ENCODE measurements at places on chromosomes 5 and 9.

DNA sequence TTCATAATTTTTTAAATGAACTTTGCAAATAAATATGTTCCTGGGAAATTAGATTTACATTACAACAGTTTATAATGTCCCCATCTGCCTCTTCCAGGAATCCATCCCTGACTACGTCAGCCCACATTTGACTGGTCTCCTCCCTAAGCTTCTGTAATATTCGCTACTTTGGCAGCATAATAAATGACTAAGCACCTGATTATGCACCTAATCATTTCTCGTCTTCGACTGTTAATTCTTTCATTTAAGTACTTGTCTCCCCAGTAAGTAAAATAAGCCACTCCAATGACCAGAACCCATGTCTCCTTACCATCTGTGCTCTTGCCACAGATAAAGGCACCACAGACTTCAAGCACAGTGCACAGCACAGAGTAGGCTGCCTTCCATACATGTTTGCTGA lies 122.7 kb downstream of the DENND1A start:
- no peak for DNase-seq

GRCh38 chr5:1851290-1851934 lies 31.3 kb downstream of the IRX4 start:
- peak; percentile 56 for DNase-seq

- DNase-seq, result peak; percentile 84
These were observed 21.5 kb downstream of the TPPP start for GRCh38 chr5:671459-672328.

GRCh38 chr5:36552651-36553393 lies 53.6 kb upstream of the SLC1A3 start:
- no peak for DNase-seq

- DNase-seq, result no peak
These were observed 56.0 kb downstream of the SLC1A3 start for GRCh38 chr5:36662291-36662851.

GRCh38 chr9:69535286-69535832 lies 136.8 kb downstream of the APBA1 start:
- no peak for DNase-seq

DNA sequence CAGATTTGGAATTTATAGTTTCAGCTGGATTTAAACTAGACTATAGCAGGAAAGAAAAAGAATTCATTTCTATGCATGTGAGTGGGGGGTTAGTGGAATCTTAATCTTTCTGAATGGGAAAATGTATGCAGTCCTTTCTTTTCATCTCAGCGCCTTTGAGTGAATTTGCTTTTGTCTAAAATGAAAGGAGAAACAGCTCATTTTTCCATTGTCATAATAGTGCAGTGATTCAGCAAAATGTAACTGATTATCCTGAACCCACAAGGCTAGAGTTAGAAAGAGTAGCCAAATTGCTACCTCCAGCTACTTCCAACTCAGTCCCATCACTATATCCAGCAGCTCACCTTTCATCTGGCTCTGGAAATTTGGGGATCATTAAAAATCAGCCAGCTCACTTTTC lies 134.4 kb downstream of the ADAMTSL1 start:
- no peak for DNase-seq

DNA sequence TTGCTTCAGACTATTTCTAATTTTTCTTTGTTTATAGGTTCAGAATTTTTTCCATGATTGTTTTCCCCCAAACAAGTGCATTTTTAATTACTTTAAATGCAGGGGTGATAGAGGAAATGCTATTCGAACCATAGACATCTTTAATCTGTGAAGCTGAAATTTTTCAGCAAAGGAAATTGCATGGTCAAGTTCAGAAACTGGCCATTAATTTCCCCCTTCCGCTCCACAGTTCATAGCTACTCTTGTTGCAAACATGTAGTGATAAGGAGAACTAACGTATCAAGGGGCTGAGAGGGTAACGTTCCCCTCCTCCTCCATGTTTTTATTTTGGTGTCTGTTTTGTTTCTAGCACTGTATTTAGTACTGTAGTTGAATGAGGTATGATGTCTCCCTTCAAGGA lies 3.4 kb upstream of the ROPN1L start:
- DNase-seq, result no peak

GRCh38 chr5:169723103-169723831 lies 86.2 kb downstream of the DOCK2 start:
- no peak for DNase-seq

- DNase-seq, result no peak
These were observed 227.8 kb upstream of the TRPM3 start for GRCh38 chr9:71349218-71349617.

GRCh38 chr9:88871669-88872068 lies 119.6 kb upstream of the S1PR3 start:
- DNase-seq, result no peak

- DNase-seq, result no peak
These were observed 302.2 kb downstream of the EBF1 start for GRCh38 chr5:158797498-158797845.

- DNase-seq, result no peak
These were observed 51.5 kb downstream of the WNK2 start for GRCh38 chr9:93235300-93235960.

GRCh38 chr9:95788021-95788420 lies 87.5 kb upstream of the ERCC6L2 start:
- DNase-seq, result no peak

DNA sequence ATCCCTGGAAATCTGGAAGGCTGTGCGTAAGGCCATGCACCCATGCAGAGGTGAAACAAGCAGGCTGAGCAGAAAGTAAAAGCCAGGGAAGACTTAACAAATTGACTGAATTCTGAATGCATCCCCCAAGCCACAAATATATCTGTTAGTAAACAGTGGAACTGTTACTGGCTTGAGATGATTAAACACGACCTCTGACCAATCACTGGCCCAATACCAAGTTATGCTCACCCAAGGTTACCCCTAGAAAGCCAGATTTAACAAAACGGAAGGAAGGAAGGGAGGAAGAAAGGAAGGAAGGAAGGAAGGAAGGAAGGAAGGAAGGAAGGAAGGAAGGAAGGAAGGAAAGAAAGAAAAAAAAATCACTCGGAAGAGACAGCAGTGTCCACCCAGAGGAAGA lies 215.8 kb upstream of the CCNG1 start:
- no peak for DNase-seq

GRCh38 chr5:170388818-170389549 lies at the start of gene KCNMB1:
KCNMB1 (minus strand) TSS chr5:170389367; CDS start chr5:170385447, 3,920 bp downstream.
- DNase-seq, result no peak

GRCh38 chr9:84668196-84669012 lies 1.1 kb upstream of the NTRK2 start:
- DNase-seq, result peak; percentile 84

DNA sequence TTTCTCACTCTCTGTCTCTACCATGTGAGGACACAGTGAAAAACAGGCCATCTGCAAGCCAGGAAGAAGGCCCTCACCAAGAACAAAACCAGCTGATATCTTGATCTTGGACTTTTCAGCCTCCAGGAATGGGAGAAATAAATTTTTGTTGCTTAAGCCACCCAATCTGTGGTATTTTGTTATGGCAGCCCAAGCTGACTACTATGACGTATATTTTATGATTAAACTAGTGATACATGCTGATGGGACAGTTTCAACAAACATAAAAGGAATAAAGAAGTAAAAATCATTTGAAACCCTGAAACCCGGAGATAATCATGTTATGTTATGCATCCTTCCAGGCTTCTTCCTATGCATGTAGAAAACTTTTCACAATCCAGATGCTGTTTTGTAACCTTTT lies 71.5 kb upstream of the ERBIN start:
- DNase-seq, result no peak

GRCh38 chr5:74244406-74244805 lies 396.1 kb downstream of the ENC1 start:
- DNase-seq, result no peak

- DNase-seq, result no peak
These were observed 106.0 kb upstream of the LRRTM2 start for GRCh38 chr5:138981131-138981530.

- no peak for DNase-seq
These were observed 28.2 kb upstream of the CPLX2 start for GRCh38 chr5:175842951-175843793.

DNA sequence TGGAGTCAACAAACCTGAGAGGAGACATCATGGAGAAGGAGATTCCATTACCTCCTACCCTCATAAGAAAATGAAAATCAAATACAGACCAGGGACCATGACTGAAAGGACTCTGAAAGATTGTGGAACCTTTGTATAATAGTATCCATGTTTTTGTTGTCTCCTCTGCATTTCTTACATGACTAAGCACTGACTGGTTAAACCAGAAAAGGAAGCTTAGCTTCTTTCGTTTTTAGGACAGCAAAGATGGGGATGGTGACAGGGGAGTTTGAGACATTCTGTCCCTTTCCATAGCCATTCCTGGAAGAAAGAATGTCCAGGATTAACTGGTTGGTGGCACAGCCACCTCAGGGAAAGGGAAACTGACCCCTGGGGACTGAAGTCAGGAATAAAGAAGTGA lies 22.2 kb downstream of the ITGA1 start:
- DNase-seq, result no peak

GRCh38 chr5:173627860-173628392 lies 11.5 kb upstream of the BOD1 start:
- no peak for DNase-seq

GRCh38 chr9:96567203-96567700 lies 52.4 kb downstream of the CDC14B start:
- DNase-seq, result no peak

- peak; percentile 55 for DNase-seq
These were observed 2.6 kb upstream of the FOXB2 start for GRCh38 chr9:77016526-77017504.

GRCh38 chr9:70484232-70485130 lies 70.0 kb upstream of the KLF9 start:
- peak; percentile 26 for DNase-seq

DNA sequence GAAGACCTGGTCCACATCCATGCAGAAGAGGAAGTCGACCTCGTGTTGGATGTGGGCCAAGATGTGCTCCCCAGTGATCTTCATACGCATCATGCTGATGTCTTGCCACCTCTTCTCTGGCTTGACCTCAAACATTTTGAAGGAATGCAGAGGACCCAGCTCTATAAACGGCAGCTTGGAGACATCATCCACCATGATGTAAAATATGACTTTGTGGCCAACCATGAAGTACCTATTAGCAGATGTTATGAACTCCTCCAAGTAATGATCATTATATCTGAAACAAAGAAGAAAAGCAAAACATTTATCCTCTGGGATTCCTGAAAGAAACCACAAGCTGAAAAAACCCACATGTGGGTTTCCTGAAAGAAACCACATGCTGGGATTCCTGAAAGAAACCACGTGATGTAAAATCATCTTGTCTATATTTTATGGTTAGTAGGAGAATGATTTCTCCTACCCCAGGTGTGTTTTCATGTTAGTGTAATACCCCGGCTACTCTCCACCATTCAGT lies 52.3 kb downstream of the GGTA1 start:
- DNase-seq, result no peak

GRCh38 chr9:72524820-72525540 lies 3.6 kb downstream of the TMC1 start:
- no peak for DNase-seq

GRCh38 chr9:129946246-129946995 lies 96.6 kb downstream of the FNBP1 start:
- no peak for DNase-seq

DNA sequence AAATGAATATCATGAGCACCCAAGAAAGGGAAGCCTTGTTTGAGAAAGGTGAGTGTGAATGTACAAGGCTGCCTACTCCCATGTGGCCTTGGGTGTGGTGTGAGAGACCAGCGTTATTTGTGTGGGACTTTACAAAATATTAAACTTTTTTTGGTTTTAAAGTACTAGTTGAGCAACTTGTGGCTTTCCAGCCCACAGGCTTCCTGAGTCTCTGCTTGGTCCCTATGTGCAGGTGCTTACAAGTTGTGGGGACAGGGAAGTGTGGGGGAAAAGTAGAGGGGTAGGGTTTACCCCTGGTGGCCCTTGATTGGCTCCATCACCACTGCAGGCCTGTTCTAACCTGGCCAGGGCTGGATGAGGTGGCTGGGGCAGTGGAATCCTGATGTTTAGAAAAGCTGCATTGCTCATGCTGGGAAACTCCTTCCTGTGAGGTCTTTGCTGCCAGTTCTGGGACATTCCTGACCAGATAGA lies 19.7 kb downstream of the PTTG1 start:
- DNase-seq, result no peak

DNA sequence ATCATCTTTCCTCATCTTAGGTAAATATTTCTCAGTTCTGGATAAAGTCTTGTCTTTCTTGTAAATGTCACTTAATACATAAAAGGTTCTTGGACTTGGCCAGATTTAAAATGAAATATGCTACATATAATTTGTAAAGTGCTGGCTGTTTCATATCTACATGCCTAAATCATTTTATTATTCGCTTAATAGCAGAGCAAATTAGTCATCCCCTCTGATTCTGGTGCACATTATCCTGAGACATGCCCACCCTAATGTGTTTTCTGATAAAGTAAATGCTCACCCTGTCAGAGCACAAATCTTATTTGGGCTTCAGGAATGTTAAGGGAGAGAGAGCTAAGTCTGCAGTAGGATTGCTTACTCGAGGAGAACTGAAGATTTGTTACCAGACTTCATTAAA lies 166.5 kb upstream of the IZUMO3 start:
- DNase-seq, result no peak

DNA sequence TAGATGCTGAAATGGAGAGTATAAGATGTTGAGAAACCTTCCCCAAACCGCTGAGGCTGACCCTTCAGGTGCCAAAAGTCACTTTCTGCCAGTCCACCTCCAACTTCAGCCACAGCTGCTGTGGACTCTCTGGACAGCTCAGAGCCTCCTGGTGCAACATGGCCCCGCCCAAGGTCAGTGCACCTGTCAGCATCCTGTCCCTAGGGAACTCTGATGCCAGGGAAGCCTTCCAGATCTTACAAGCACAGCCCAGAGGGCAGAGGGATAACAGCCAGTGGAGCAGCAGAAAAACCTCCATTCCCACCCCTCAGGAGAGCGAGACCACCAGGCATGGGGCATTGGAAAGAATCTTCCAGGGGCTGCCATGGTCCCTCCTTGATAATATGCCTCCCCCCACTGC lies 10.5 kb upstream of the PTGES2 start:
- no peak for DNase-seq

- DNase-seq, result no peak
These were observed 374.7 kb upstream of the WWC1 start for GRCh38 chr5:167916706-167917105.

- no peak for DNase-seq
These were observed 63.7 kb downstream of the SLC1A1 start for GRCh38 chr9:4553951-4554381.

DNA sequence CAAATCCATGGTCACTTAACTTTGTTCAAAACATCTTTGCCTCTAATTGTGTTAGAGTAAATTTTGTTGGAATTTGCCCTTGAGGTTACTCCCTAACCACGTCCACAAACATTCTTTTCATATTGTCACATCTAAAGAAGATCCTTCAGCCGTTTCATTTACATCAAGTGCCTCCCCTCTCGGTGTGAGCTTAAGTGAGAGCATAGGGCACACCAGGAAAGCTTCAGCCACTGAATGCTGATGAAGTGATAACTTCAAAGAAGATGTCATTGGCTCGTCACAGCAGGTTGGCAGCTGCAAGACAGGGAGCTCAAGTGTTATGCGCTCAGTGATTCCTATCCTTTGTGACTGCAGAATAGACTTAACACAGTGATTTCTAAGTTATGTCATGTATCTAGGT lies 49.6 kb upstream of the ADAMTS19 start:
- peak; percentile 19 for DNase-seq

- no peak for DNase-seq
These were observed 54.6 kb downstream of the SUSD1 start for GRCh38 chr9:112120439-112120925.

GRCh38 chr5:66232275-66232674 lies 88.2 kb downstream of the SREK1 start:
- DNase-seq, result no peak
